ENCODE measurements at places on chromosomes 12 and 14.

DNA sequence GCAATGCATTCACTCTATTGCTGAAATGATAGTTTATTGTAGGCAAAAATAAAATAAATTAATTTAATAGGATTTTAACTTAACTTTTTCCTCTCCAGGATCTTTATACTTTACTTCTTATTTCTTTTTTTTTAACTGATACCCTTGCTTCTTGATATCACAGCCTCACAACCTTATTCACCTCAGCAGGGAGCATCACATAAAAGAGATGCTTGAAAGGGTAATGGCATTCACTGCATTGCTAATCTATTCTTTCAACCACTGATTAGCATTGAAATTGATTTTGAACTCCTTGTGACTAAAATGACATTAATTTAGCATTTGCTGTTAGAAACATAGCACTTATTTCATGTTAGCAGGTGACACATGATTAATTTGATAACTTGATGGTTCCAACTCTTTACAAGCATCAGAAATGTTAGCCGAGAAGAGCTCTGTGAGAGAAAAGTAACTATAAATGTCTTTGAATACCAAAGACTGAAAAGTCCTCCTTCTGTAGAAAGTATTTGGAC lies 689.5 kb upstream of the MGAT4C start:
- DNase-seq, result no peak

GRCh38 chr14:23727566-23728335 lies 91.6 kb downstream of the DHRS2 start:
- peak; percentile 71 for DNase-seq

DNA sequence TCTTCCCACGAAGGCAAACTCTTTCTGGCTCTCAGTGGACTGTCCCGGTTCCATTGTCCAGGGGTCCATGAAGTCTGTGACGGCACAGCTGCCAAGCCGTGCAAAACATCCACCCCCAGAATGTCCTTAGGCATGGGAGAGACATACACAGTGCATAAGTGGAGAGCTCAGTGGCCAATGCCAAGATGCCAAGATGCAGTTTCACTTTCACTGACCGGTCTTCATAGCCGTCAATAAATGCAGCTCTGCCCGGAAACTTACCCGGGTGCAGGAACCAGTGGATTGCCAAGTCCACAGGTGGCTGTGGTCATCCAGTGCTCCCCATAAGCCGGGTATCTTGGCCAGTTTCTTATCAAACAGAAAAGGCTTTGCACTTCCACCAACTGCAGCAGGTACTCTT lies 162.3 kb downstream of the PTCSC3 start:
- DNase-seq, result no peak

GRCh38 chr12:1848745-1849144 lies 28.4 kb downstream of the LRTM2 start:
- DNase-seq, result no peak

DNA sequence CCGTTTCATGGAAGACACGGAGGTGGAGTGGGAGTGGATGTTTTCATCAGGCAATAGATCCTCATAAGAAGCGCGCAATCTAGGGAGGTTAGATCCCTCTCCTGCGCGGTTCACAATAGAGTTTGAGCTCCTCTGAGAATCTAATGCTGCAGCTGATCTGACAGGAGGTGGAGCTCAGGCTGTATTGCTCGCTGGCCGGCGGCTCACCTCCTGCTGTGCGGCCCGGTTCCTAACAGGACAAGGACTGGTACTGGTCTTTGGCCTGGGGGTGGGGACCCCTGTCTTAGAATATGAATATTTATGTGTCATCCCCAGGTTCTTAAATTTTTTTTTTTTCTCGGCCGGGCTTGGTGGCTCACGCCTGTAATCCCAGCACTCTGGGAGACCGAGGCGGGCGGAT lies 36.7 kb downstream of the PRICKLE1 start:
- no peak for DNase-seq

- peak; percentile 60 for DNase-seq
Observed at GRCh38 chr12:121009741-121010140, 6.5 kb downstream of the C12orf43 start.

- DNase-seq, result no peak
Observed at GRCh38 chr14:102523569-102524450, 14.2 kb upstream of the ANKRD9 start.

GRCh38 chr14:99731547-99732435 lies 47.7 kb downstream of the CYP46A1 start:
- DNase-seq, result no peak

- DNase-seq, result no peak
Observed at GRCh38 chr12:128425666-128426331, 158.8 kb downstream of the TMEM132C start.

DNA sequence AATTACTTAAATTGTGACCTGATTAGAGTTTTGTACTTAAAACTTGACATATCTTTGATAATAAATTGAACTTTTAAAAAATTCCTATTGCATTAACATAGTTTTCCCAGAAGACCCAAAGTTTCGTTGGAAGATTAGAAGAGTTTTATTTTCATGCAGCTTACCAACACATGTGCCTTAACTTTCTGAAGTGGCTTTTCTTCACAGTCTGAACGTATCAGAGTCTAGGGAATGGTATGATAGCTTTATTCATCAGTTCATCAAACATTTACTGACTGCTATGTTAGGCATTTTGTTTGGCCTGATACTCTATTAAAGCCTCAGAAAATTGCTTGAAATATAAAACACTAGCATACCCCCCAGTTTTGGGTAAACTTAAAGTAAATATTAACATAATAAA lies 65.2 kb downstream of the MARK3 start:
- DNase-seq, result no peak

GRCh38 chr12:20549108-20549719 lies 145.9 kb upstream of the SLCO1C1 start:
- DNase-seq, result peak; percentile 11

GRCh38 chr12:29309320-29309902 lies 71.6 kb downstream of the ERGIC2 start:
- DNase-seq, result peak; percentile 49

GRCh38 chr12:19154686-19155085 lies 25.2 kb downstream of the PLEKHA5 start:
- DNase-seq, result no peak

DNA sequence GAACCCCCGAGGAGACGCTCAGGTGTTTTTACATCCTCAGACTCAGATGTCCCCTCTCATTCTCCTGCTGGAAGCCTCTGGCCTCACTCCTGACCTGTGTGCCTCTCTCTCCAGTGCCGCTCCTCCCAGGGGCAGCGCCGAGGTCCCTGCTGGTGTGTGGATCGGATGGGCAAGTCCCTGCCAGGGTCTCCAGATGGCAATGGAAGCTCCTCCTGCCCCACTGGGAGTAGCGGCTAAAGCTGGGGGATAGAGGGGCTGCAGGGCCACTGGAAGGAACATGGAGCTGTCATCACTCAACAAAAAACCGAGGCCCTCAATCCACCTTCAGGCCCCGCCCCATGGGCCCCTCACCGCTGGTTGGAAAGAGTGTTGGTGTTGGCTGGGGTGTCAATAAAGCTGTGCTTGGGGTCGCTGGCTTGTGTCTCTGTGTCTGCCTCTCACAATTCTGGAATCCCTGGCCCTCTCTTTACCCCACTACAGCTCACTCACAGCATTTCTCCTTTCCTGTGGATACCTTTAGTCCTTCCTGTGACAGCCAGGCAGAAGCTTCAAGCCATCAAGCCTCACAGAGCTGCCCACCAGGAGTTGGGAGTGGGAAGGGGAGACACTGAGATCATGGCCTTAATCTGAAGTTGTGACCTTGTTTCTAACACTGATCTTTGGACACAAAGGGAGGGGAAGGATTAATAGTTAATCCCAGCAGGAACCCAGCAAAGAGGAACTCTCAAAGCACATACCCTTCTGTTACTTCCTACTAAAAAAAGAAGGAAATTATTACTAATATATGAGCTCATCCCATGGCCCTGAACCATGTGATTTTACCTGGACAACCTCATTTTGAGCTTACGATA lies 1.1 kb upstream of the SOAT2 start:
- no peak for DNase-seq
